ENCODE measurements at places on chromosomes 3 and 15.

GRCh38 chr15:47885920-47886319, 168.6 kb downstream of the SEMA6D start:
- no peak for DNase-seq

DNA sequence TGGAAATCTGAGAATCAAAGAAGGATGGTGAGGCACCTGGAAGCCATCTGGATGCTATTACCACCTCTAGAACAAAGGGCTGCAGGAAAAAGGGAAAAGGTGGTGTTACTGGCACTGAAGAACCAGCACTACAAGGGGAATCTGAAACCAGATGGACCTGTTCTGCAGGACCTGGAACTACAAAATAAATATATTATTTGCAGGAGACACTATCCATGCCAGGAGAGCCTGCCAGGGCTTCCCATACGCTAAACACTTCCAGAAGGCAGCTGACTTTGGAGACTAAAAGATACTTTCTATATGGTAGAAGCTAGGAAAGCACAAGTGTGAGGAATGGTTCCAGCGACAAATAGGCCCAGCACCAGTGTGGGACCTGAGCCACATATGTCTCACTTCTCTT, 83.4 kb upstream of the POU1F1 start:
- no peak for DNase-seq

DNA sequence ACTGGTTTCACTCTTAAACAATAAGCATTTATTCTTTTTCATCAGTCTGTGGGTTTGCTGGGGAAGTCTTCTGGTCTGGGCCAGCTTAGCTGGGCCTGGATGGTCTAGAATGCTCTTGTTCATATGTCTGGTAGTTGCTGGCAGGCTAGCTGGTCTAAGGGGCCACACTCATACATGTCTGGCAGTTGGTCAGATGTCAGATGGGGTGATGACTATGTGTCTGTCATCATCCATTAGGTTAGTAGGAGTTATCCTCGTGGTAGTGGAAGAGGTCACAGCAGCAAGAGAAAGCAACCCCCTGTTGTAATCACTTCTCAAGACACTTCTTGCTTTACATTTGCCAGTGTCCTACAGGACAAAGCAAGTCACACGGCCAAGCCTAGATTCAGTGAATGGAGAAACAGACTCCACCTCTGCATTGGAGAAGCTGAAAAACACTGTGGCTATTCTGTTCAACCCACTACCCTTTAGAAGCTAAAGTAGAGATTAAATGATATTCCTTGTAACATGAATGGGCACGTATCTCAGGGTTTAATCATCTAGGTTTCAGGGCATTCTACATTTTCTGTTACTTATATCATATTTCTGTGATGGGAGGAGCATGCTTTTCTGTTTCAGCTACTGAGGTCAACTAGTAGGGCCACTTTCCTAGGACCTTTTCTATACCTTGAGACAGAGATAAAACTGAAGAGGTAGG, 5.5 kb upstream of the ARID3B start:
- no peak for DNase-seq

DNA sequence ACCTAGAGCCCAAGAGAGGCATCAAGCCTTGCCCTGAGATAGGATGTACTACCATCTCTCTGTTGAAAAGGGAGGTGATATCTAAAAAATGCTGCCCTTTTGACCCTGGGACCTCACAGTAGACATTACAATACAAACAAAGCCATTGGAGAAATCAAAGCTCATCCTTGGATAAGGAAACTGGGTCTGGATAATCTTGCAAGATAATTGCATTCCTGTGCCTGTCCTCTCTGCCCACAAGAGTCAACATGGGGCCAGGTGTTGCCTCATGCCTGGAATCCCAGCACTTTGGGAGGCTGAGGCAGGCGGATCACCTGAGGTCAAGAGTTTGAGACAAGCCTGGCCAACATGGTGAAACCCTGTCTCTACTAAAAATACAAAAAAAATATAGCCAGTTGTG, 57.3 kb upstream of the DLG1 start:
- DNase-seq, result no peak

GRCh38 chr3:141074529-141074928, 23.4 kb downstream of the SPSB4 start:
- DNase-seq, result no peak

GRCh38 chr15:59543721-59544547, 67.6 kb upstream of the GCNT3 start:
- DNase-seq, result no peak

DNA sequence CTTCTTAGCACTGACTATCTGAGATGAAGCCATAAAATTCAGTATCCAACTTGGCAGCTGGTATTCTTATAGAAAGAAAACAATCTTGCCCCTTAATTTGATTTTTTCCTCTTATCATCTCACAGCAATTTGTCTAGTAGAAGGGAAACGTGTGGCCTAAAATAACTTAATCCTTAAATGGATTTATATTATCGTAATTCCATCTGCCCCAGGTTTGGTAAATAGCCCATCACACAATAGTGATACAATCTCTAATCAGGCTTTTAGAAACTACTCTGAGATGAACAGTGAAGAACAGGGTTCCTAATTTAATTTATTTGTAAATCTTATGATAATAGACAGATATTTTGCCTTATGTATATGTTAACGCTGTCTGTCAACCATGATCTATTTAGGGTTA, 24.8 kb downstream of the PEX5L start:
- no peak for DNase-seq

DNA sequence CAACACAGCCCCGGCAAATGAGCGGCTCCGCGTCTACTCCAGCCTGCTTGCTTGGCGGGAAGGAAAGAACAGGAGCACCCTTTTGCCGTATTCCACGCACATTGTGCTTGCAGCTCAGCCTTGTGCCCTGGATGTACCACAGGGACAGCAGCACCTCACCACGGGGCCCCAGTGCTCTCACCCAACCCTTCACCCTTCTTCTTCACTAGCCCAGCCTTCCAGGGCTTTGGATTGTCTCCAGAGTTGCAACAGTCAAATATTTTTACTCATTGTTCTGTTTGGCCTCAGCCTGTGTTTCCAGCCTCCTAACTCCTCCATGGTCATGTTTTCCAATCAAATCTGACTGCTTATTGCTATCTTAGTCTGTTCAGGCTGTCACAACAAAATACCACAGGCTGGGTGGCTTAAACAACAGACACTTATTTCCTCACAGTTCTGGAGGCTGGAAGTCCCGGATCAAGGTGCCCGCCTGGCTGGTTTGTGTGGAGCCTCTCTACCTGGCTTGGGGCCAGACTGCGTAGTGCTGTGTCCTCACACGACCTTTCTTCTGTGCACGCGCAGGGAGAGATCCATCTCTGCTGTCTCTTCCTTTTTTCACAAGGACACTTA, 79.2 kb upstream of the ABHD17C start:
- DNase-seq, result no peak

DNA sequence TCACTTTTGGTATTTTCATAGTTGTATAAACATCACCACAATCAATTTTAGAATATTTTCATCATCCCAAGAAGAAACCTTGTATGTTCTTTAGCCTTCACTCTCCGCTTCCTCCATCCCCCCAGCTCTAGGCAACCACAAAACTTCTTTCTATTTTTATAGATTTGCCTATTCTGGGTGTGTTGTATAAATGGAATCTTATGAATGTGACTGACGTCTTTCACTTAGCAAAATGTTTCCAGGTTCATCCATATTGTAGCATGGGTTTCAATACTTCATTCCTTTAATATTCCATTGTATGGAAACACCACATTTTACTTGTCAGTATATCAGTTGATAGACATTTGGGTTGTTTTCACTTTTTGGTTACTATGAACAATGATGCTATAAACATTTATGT, 335.8 kb upstream of the GOLIM4 start:
- DNase-seq, result no peak

- no peak for DNase-seq
These were observed 3.6 kb upstream of the MKRN3 start for GRCh38 chr15:23561914-23562313.

DNA sequence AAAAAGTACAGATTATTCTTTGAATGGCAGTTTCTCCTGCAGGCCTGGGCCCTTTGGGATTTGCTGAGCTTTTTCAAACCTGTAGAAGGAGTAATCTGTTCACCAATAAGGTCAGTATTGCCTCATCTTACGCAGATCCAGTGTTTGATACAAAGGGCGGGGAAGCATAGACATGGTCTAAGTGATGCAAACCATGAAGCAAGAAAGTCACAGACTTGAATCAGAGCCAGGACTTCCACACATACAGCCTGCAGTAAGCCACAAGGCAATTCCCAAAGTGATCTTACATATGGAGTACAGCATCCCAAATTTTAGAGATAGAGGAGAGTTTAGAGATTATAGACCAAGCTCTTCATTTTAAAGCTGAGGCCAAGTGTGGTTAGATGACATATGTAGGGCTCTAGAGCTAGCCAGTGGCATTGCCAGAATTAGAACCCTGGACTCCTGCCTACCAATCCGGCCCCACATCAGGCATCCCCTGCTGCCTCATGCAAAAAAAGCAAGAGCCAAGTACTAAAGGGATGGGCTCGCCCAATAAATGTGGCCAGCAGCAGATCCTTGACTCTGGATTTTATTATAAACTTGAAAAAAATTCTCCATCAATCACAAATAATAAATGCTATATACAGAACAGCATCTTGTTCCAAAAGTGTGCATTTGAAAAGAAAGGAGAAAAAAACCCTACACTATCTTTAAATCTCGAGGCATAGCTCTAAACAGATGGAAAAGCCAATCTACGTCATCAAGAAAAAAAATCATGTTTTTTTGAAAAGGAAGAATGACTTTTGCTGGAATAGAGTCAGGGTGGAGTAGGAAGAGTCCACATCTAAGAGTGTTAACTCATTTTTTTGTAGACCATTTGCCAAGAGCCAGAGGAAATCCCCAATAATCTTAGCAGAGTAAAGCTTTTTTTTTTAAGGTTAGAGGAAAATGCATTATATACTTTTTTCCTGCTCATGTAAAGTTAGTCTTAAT, 24.0 kb downstream of the ABI3BP start:
- DNase-seq, result no peak

DNA sequence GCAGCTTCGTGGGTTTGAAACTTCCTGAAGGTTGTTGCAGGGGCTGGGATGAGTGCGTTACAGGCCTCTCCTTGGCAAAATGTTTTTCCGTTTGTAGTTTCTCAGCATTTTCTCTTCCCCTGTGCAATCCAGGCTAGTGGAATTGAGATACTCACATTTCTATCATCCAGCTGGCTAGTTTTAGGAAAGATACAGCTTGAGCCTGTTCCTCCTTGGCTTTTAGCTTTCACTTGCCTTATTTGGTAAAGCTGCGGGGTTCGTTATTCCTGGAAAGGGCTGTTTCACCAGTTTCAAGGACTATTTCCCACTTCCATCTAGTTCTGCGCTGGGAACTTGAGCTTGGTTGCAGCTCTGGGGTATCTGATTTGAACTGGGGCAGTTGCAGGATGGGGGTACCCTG, 90.3 kb downstream of the ITPR1 start:
- no peak for DNase-seq

GRCh38 chr15:62164014-62164395, 1.1 kb downstream of the C2CD4B start:
- no peak for DNase-seq

- no peak for DNase-seq
These were observed 3.6 kb downstream of the GALNT15 start for GRCh38 chr3:16177962-16178627.

DNA sequence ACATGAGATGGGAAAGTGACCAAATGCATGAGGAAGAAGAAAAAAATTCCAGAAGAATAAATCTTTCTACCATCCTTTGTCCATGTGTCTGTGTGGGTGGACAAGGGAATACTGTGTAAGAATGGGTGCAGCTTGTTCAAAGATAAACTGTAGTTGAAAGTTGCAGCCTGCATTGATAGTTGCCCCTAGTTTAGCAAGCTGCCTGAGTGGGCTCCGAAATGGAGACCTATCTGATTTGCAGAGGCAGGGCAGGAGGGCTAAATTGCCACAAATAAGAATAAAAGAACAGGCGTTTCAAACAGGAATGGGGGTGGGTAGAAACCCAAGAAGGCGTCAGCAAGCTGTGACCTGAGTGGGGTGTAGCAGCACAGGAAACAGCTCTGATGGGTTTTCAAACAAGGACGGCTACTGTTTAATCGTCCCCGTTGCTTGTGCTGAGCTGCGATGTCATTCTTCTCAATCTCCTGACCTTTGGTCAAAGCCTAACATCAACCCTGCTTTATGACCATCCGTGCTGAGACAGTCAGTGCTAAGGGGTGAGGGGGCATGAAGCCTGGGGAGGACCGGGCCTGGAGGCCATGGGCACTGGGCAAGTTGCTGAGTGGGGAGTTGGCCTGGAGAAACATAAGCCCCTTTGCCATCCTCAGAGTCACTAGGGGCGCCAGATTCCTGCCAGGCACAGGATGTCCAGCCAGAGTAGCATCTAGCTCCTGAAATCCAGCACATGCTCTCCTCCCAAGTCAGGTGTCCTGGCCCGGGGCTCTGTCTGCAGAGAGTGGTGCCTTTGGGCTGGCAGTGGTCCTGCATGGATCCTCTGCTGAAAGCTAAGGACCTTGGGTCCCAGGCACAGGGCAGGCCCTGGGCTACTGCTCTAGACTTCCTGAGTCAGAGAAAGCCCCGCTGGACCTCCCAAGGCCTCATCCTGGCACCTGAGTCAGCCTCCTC, 19.2 kb upstream of the C15orf39 start:
- DNase-seq, result no peak

GRCh38 chr15:68589783-68590710, 11.3 kb downstream of the CORO2B start:
- no peak for DNase-seq

DNA sequence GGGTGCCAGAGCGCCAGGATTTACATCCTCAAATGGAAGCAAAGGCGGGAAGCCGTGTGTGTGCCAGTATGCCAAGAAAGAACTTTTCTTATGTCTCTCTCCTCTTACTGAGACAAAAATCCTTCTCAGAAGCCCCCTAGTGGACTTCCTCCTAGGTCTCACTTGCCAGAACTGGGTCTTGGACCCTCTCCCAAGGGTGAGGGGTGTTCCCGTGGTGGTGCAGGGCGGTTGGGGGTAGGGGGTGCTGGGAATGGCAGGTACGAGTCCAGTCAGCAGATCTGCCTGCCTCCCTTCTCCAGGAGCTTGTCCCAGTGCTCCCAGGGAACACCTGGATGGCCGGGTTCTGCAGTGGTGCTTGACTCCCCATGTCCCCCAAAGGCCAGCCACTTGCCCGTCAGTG, 52.0 kb downstream of the CORO2B start:
- DNase-seq, result no peak

GRCh38 chr3:67642734-67643133, 11.7 kb downstream of the SUCLG2 start:
- DNase-seq, result no peak

GRCh38 chr3:191244242-191244867, 45.3 kb downstream of the OSTN start:
- no peak for DNase-seq

All from cortex of kidney (tissue), 1 donor.